ENCODE measurements at places on chromosomes 3 and 15. TPM values are rescaled to one million over a fixed set of nuclear protein-coding genes. Genes with fewer than 3 reads are reported as not detected.

The PAK6 gene
- 3.9 TPM for total RNA-seq

The UBR1 gene
- 16.8 TPM for total RNA-seq

The PPM1L gene
- not detected for total RNA-seq

The KNG1 gene
- not detected for total RNA-seq

The CILP gene
- not detected for total RNA-seq

The ROPN1 gene
- not detected for total RNA-seq

The SLC9C1 gene
- total RNA-seq = not detected

The TTLL13 gene
- 0.07 TPM for total RNA-seq

GRCh38 chr3:132626955-132627354 lies 29.9 kb downstream of the ACKR4 start:
- DNase-seq = no peak

GRCh38 chr3:98343647-98344507 lies 9.8 kb upstream of the OR5K4 start:
- peak; percentile 9 for DNase-seq

DNA sequence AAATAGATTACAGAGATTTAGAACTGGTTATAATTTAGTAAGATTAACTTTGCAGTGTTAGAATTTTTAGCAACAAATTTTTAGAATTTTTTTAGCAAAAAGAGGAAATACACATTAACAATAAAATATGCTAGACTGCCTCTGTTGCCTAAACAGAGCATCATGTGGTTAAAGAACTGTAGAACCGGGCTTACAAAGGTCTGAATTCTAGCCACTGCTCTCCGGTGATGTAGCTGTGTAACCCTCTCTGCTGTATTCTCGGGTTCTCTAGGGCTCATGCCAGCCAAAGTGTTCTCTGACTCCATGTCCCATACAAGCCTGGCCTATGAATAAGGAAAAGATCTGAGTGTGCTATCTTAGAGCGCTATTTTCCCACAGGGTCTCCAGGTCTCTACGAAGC lies 2.9 kb upstream of the P2RY12 start:
- no peak for DNase-seq

- no peak for DNase-seq
These were observed 42.7 kb downstream of the THBS1 start for GRCh38 chr15:39623529-39623931.

DNA sequence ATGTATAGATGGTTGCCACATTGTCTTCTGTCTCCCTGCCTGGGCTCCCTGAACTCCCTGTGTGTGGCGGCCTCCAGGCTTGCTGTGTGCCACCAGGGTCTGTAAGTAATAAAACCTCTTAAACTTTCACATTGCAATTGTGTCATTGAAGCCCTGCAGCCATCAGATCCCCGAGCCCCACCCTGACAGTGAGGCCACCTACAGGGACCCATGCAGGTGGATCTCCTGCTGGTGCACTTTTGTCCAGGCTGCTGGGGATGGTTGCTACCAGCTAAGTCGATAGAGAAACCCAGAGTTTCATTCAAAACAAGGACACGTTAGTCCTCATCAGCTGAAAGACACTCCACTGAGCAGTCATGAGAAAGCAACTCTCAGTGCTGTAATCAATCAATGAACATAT lies 133.6 kb upstream of the PRICKLE2 start:
- no peak for DNase-seq

GRCh38 chr3:72178463-72179106 lies 393.6 kb upstream of the PROK2 start:
- no peak for DNase-seq

GRCh38 chr3:129439817-129440617 lies at the start of the genes IFT122 and MBD4:
Gene IFT122, plus strand, starts transcription at chr3:129440224. Its CDS starts 107 bp downstream, at chr3:129440331.
Gene MBD4, minus strand, starts transcription at chr3:129439948. Its CDS starts 115 bp downstream, at chr3:129439833.
- peak; percentile 99 for DNase-seq

- DNase-seq = no peak
These were observed 84.1 kb upstream of the SPRED1 start for GRCh38 chr15:38168467-38169070.

- DNase-seq = no peak
These were observed 235.5 kb downstream of the PDZRN3 start for GRCh38 chr3:73389117-73389813.

DNA sequence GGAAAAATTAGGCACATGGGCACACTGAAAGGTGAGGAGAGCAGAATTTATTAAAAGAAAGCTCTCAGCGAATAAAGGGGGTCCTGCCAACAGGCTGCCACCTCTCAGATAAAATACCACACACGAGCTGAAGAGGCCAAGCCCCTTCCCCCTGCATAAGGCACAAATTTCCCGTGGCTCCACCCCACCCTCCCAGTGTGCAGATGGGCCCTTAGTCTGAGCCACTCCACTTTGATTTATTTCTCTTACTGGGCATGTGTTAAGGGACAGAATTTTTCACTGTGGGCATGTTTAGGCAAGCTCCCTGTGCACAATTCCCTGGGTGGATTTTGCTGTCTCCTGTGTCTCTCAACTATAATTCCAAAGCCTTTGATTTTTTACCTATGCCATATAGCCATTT lies 409.8 kb downstream of the TBL1XR1 start:
- no peak for DNase-seq

DNA sequence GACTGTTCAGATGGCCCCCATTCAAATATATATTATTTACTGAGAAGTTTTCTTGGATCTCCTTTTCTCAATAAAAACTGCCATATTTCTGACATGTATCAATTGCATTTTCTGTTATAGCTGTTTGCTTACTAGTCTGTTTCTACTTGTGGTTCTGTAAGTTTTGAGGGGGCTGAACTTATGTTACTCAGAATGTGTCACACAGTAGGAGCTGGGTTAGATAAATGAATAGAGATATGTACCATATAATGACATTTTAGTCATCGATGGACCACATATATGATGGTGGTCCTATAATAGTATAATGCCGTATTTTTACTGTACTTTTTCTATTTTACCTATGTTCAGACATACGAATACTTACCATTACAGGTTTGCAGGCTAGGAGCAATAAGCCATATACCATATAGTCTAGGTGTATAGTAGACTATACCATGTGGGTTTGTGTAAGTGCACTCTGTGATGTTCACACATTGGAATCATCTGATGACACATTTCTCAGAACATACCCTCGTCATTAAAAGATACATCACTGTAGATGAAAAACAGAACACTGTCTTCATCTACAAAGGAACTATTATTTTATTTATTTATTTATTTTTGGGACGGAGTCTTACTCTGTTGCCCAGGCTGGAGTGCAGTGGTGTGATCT lies 22.3 kb downstream of the PPP4R2 start:
- DNase-seq = no peak

GRCh38 chr15:29740692-29741311 lies 81.5 kb downstream of the TJP1 start:
- DNase-seq = no peak

- no peak for DNase-seq
These were observed 114.4 kb upstream of the TPRG1 start for GRCh38 chr3:189057369-189057768.

GRCh38 chr3:61218504-61218903 lies 32.7 kb downstream of the FHIT start:
- no peak for DNase-seq

GRCh38 chr3:11603628-11604027 lies 40.1 kb downstream of the VGLL4 start:
- DNase-seq = peak; percentile 25

- no peak for DNase-seq
These were observed 97.1 kb upstream of the NR2E3 start for GRCh38 chr15:71713191-71713809.

DNA sequence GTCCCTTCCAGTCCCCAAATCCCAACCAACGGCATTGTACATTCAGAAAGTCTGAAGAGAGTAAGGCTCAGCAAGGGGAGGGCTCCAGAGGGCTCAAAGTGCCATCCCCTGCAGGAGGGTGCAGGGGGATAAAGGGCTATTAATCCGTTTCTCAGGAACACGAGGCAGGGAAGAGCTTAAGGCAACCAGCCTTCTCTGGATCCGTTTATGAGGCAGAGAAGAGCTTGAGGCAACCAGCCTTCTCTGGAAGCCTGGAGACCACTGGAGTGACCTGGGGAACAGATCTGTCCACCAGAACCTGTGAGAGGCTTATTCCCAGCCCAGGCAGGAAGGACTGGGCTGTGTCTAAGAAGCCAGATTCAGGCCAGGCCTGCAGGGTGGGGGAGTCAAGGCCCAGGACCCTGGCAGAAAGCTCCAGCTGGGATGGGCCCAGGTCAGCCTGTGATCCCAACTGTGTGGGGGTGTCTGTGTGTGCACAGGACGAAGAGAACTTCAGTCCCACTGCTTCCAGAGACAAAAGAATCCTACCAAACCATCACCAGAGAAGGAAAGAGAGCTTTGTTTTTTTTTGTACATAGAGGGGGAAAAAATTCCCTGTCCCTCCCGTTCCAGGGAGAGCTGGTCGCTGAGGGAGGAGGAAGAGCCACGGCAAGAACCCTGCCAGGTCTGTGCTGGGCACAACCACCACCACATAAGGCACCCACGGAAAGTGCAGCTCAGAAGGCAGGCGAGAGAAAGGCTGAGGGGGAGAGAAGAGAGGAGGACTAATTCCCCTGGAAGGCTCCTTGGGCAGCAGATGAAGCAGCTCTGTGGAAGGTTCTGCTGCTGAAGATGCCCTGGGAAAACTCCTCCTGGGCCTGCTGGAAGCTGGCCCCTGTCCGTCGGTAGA lies 1.6 kb upstream of the ULK3 start:
- DNase-seq = no peak

DNA sequence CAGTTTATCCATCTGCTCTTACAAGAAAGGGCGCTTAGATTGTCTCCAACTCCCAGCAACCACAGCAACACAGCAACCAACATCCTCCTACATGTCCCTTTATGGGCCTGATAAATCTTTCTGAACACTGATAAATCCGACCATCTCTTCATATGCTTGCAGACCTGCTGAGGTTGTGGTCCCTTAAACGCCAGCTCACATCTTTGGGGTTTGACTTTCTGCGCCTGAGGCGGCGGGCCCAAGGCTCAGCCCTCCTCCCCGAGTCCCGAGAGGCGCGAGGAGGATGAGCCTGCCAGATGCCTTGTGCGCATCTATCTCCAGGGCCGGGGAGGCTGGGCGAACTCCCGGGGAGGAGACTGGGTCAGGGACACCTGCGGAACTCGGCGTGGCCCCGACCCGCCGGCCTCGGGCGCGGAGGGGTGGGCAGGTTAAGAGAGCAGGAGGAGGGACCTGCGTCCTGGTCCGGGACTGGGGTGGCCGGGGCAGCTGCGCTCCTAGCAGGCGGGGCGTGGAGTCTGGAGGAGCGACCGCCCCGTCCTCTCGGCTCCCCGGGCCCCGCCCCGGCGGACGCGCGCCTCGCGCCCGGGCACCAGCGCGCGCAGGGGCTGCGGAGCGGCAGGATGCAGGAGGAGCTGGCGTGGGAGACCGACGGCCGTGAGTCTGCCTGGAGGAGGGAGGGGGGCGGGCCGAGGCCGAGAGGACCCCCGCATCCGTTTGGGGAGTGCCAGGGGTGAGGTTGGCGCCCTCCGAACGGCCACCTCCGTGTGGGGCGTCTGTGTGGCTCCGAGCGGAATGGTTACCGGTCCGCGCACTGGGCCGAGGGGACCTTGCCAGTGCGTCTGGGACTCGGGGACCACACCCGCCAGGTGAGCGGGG lies at the start of gene ANKDD1A:
TSS of gene ANKDD1A (plus strand) at position 592 of the 876 bp plus-strand sequence. CDS start at position 621, 29 bp downstream.
- DNase-seq = peak; percentile 64

GRCh38 chr3:16842272-16843270 lies 42.2 kb upstream of the PLCL2 start:
- DNase-seq = no peak

GRCh38 chr3:155409336-155409735 lies 115.9 kb upstream of the STRIT1 start:
- no peak for DNase-seq

GRCh38 chr15:51310064-51310463 lies 28.3 kb downstream of the CYP19A1 start:
- peak; percentile 32 for DNase-seq

- DNase-seq = no peak
These were observed 99.8 kb upstream of the CHMP2B start for GRCh38 chr3:87127281-87127680.

DNA sequence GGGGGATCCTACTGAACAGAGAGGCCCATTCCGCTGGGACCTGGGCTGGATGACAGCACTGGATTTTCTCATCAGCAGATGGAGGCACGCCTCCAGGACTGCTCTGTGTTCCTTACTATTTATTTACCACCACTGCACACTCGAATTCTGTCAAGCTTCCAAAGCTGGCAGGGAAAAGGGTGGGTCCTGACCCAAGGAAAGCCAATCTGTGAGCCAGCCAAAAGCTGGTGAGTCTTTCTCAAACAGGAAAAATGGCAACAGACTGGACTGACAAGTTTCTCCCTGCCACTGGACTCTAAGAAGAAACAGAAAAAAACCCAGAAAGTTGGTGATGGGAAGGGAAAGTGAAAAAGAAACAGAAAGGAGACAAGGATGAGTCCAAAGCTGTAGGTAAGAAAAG lies 37.8 kb downstream of the CD47 start:
- peak; percentile 67 for DNase-seq

DNA sequence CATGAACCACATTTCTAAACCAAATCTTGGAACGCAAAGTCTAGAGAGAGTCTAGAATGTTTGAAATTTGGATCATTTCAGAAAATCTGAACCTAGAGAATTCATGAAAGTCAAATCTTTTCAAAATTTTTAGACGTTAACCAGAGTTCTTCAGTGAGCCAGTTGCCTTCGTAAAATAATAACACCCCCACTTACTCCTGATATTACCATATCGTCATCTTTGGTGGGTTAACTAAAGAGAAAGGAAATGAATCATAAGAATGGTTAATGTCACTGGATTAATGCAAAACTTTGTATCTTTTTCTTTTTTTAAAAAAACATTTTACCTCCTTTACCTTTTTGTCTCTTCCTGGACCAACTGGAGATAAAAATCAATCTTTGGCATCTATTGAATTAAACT lies 1.2 kb upstream of the ZBED2 start:
- DNase-seq = no peak

DNA sequence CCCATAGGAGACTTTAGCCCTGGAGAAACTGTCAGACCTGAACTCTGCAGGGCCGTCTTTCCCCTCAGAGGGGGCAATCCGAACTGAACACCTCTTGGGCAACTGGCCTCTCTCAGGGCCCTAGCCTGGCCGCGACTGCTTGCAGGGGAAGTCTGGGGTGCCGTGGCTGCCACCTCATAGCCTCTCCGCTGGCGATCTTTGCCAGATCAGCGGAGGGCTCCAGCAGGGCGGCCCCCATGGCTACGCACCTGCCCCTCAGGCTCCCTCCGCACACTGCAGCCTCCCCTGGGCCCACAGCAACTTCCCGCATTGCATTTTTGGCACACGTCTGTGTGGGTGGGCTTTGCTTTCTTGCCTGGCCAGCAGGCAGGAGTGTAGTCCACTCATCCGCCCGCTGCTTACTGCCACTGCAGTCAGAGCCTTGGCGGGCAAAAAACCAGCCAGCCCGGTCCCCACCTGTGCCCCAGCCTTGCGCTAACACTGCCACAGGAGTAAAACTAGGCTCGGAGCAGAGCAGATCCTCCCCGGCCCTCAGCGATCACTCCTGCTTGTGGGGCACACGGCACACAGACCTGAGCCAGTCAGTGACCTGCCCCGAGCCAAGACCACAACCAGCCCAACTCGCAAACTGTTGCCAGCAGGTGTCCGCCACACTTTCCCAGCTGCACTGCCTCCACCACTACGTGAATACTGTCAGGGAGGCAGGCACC lies 266.8 kb upstream of the CBLB start:
- no peak for DNase-seq

DNA sequence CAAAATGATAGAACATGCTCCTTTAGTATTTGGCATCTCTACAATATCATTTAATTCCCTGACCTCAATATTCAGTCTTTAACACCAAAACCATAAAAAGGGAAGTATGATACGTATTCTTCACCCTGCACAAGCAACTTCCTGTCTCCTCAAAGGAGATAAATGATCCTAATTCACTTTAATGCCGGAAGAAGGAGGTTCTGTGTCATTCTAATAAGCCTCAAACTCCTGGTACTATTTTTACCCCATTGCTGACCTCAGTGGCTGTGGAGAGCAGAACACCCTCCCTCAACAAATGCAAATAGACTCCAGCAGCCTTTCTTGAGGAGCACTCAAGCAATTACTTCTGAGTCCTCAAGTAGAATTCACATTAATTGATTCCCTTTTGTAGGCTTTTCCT lies 173.3 kb downstream of the TMEM108 start:
- DNase-seq = no peak
